ENCODE measurements at places on chromosomes 16 and 17.
A peak's percentile ranks its signal among the peaks of the same experiment; 100 is the strongest.

DNA sequence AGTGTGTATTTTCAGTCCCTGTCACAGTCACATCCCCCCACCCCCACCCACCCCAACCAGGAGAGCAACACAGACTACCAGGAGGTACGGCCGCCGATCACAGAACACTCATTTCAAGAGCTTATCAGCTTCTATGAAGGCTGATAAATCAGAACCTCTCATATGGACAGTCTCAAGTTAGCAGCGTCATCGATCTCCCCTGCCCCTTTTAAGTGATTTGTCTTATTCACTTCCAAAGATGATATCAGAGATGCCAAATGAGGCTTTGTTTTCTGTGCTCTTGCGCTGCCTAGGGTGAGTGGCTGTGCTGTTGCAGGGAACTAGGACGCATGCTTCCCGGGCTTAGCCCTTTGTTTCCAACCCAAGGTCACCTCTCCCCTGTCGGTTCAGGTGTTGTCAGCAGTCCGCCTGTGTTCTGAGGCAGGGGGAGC is 26.8 kb upstream of the PMFBP1 start:
- no peaks in the 10 kb centered on the region for H3K27me3 ChIP-seq
- H3K4me1 ChIP-seq, result no peaks in the 10 kb centered on the region
- no peak overlapping the region for H3K27ac ChIP-seq
- no peaks in the 10 kb centered on the region for H3K36me3 ChIP-seq
- no peak overlapping the region for H3K4me3 ChIP-seq

GRCh38 chr16:29926711-29927052 is 656 bp upstream of the KCTD13 start:
- H3K27me3 ChIP-seq, result no peaks in the 10 kb centered on the region
- peaks cover 14% of the 10 kb centered on the region for H3K36me3 ChIP-seq
- DNase-seq, result no peak
- H3K4me1 ChIP-seq, result peaks cover 31% of the 10 kb centered on the region

DNA sequence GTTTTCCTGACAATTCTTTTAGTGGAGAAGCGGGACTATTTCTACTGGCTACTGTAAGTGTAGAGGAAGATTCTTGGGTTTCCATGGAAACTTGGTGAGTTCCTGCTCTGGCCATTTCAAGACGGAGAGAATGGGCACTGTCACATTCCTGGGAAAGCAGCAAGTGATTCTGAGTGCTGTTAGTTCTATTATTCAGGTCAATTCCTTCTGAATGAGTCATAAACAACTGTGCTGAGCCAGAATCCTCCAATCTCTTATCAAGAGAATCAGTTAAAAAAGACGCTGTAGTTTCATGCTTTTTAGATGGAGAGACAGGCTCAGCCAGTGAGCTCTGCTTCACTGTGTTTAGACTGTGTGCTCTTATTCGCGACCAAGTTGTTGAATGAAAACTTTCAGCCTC is 19.6 kb downstream of the AKAP10 start:
- DNase-seq, result no peak
- H3K4me1 ChIP-seq, result peaks cover 9% of the 10 kb centered on the region
- H3K36me3 ChIP-seq, result peaks cover 29% of the 10 kb centered on the region
- no peaks in the 10 kb centered on the region for H3K27me3 ChIP-seq
- no peak overlapping the region for H3K27ac ChIP-seq
- no peak overlapping the region for H3K4me3 ChIP-seq

DNA sequence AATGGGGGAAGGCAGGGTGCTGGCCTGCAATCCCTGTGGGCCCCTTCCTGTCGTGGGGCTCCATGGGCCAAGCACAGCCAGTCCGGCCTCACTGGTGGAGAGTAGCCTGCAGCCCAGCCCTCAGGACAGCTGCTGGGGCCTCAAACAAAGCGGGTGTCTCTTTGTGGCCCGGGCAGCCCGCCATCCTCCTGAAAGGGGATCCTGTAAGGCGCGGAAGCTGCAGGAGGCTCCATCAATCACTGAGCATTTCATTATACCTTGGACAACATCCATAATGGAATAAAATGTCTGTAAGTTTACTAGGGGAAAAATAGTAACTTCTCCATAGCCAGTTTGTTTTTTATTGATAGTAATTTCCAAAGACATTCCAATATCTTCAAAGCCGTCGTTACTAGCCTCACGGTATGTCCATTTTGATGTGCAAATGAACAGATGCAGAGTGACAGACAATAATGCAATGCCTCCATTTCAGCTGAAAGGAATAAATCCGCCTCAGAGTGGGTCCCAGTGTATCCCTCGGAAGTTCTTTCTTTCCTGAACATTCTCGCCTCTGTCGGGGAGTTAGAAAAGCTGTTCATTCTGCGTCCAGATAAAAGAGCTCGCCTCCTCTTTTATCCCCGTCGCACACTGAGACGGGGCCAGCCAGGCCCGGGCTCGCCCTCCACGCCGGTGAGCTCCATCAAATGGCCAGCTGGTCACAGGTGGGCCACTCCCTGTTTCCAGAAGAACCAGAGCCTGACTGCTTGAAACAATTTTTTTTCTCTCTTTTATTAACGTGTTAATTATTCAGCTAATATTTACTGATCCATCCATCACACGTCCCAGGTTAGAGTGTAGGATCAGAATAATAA is 14.4 kb downstream of the WSCD1 start:
- no peaks in the 10 kb centered on the region for H3K36me3 ChIP-seq
- no peaks in the 10 kb centered on the region for H3K27me3 ChIP-seq
- H3K4me3 ChIP-seq, result no peak overlapping the region
- H3K27ac ChIP-seq, result no peak overlapping the region

GRCh38 chr17:49343273-49343672 is 18.8 kb downstream of the ZNF652 start:
- peaks cover 62% of the 10 kb centered on the region for H3K4me1 ChIP-seq
- H3K27ac ChIP-seq, result peak overlapping the region; percentile 44
- H3K4me3 ChIP-seq, result no peak overlapping the region
- H3K27me3 ChIP-seq, result no peaks in the 10 kb centered on the region
- H3K36me3 ChIP-seq, result no peaks in the 10 kb centered on the region
- DNase-seq, result no peak
